Activated CD4-positive, CD25-positive, alpha-beta regulatory T cell treated with anti-CD3 and anti-CD28 coated beads, Interleukin-2, amount 50 U/mL, for 72 hours (primary cell): ENCODE measurements at places on chromosomes 6 and 20.

DNA sequence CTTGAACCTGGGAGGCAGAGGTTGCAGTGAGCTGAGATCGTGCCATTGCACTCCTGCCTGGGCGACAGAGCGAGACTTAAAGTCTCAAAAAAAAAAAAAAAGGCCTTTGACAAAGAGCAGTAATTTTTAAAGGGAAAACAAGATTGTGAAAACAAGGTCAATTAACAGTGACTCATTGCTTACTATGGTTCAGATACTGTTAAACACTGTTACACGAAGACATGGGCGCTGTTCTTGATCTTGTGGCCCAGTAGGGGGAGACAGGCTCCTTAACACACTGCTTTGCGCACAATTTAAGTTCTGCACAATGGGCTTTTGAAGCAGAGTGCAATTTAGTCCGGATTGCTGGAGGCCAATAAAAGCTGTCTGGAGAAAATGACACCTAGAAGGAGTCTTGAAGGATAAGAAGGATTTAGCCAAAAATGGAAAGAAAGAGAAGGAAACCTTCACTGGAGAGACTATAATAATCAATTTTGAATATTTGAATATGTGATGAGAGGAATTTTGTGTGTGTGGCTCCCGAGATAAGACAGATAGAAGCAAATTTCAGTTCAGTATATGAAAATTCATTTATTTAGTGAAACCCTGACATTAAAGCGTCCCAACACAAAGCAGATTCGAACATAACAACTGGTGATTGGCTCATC, 6.0 kb upstream of the LATS1 start:
- DNase-seq: no peak

DNA sequence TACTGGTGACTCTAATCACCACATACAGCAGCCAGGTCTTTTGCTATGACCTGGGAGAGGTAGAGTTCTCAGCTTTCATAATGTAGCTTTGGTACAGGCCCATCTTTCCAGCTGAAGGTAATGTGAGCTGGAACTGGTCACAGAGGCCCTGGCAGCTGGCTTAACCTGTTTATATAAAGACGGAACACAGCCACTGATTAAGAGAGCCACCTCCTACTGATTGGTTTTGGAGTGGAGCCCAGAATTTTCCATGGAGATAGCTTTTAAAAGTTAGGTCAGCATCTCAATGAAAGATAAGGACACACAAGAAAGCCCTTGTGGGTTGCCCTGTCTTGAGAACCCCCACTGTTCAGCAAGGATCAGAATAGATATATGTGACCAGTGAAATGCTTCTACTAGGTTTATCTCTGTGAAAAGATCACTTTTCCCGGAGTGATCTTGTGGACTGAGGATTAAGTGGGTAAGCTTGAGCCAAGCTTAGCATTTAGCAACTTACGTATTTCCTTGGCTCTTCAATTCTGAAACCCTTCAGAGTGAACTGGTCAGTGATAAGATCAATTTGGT, 213.7 kb upstream of the CITED2 start:
- DNase-seq: no peak

DNA sequence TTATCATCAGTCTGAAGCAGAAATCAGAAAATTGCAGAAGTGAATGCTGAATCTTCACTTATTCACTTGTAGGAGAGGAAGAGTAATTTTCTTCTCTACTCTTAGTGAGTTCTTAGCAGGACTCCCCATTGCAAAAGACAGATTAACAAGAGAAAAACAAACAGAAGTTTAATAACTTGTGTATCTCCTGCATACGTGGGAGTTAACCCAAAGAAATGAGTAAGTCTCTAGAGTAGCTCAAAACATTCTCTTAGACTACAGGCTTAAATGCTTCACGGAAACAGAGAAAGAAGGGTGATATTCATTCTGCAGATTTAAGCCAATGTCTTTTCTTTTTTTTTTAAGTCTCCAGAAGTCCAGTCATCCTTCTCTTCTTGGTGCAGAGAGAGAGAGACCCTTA, 97.9 kb upstream of the TMEM181 start:
- no peak for DNase-seq

- DNase-seq: no peak
Observed at GRCh38 chr6:75751443-75751842, 2.4 kb downstream of the MYO6 start.

- DNase-seq: no peak
Observed at GRCh38 chr20:44072384-44072783, 114.6 kb downstream of the JPH2 start.

DNA sequence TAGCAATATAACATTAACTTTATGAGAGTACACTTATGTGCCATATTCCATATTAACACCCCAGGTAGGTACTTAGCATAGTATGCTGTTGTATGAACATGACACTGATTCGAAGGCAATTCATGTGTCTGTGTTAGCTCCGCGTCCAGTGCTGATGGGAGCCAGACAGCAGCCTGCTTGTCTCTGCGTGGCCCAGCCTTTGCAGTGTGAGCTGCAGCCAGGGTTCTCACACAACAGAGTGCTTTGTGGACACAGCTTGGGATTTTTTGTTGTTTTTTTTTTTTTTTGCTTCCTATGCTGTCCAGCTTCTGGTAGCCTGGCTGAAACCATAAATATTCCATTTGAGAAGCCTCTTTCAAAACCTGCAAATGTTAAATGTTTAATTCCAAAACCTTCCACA, 350.9 kb downstream of the SMOC2 start:
- no peak for DNase-seq

DNA sequence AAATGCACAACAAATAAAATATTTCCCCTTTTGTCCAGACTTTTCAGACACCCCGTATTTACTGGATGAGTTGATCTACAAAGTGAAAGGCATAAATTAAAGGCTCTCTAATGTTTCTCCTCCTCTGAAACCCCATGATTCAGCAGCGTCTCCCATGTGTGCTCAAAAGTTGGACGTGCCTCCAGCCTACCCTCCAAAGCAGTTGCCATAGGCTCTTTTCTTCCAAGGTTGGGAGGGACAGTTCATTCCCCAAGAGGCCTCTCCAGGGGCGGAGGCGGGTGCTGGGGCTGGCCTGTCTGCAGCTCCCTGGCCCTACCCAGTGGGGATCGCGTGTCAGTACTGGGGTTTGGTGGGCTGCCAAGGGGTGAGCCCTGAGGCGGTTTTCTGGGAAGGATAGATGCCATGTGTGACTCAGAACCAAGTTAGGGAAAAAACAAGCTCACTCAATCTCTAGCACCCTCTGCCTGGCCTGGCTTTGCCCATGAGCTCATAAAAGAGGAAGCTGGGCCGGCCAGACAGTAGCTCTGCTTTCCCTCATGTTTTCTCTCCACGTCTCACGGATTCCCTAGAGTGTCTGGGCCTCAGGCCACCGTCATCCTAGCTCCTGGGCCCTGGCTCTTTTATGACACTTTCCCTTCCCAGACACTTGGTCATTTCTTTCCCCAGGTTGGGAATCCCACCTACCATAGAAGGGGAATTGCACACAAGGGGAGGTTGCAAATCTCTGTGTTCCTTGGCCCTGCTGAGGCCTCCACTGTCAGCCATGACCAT, 8.0 kb upstream of the IER3 start:
- no peak for DNase-seq

DNA sequence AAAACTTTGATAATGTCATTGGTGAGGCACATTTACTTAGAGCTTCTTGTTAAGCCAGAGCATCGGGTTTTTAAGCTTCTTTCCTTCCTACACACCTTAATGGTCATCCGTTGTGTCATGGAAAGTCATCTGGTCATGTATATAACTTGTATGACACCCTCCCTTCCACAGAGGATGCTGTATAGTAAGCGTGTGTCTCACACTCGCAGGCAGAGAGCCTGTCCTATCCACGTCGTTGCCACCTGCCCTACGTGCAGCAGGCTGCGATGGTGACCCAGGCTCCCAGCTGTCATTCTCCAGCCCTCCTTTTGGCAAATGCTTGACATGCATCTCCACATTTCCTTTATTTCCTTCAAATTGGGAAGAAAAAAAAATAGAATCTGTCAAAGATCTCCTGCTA, 85.6 kb downstream of the MYB start:
- no peak for DNase-seq

- DNase-seq: no peak
Observed at GRCh38 chr20:2986466-2986865, 57.0 kb upstream of the GNRH2 start.

DNA sequence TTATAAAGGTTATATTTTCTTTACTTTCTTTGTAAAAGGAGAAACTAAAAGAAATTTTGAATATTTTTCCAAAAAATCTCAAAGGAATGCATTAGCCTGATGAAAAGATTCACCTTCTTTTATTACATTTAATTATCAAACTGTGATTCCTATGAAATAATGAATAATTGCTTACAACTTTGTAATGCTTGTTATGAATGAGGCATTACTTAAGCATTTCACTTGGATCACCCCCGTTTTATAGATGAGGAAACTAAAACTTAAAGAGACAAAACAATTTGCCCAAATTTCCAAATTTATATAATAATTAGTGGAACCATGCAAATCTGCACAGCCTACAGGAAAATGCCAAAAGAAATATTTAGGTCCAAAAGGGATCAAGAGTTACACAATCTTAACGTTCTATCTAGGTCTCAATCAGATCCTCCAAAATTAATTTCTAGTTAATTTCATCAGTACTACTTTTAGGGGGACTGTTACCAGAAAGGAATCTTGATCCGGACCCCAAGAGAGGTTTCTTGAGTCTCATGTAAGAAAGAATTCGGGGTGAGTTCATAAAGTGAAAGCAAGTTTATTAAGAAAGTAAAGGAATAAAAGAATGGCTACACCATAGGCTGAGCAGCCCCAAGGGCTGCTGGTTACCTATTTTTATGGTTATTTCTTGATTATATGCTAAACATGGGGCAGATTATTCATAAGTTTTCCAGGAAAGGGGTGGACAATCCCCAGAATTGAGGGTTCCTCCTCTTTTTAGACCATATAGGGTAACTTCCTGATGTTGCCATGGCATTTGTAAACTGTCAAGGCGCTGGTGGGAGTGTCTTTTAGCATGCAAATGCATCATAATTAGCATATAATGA, 288.0 kb downstream of the ADGB start:
- no peak for DNase-seq

- DNase-seq: no peak
Observed at GRCh38 chr6:90547991-90548390, 38.9 kb downstream of the MAP3K7 start.

GRCh38 chr6:30685157-30686008, 1.1 kb downstream of the PPP1R18 start:
- no peak for DNase-seq

GRCh38 chr6:147974376-147974775, 368.3 kb upstream of the SASH1 start:
- DNase-seq: no peak
